Femur (tissue), 1 donor: ENCODE measurements at places on chromosomes 4 and X.
A peak's percentile ranks its signal among the peaks of the same experiment; 100 is the strongest.

GRCh38 chr4:182604953-182605352 lies 312.2 kb downstream of the DCTD start:
- DNase-seq, result no peak

GRCh38 chr4:18192901-18193300 lies 171.3 kb upstream of the LCORL start:
- DNase-seq, result no peak

DNA sequence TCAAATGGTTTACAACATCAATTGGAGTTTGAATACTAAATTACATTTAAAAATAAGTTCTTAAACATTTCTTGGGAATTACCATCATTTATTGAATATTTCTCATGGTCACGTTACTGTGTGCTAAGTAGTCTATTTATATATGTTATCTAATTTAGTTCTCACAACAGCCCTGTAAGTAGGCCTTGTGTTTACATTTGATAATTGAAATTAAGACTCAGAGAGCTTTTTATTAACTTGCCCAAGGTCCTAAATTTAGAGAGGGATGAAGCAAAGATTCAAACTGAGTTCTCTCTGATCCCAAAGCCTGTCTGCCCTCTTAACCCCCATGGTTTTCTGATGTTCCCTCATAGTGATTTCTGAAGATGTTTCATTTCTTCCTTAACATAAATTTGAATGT lies 103.7 kb downstream of the CEP135 start:
- no peak for DNase-seq

GRCh38 chrX:17474892-17475291 lies 99.9 kb downstream of the NHS start:
- no peak for DNase-seq

- DNase-seq, result no peak
These were observed 65.2 kb downstream of the PARM1 start for GRCh38 chr4:74997948-74998729.

GRCh38 chr4:11424856-11425255 lies 3.8 kb downstream of the HS3ST1 start:
- no peak for DNase-seq

DNA sequence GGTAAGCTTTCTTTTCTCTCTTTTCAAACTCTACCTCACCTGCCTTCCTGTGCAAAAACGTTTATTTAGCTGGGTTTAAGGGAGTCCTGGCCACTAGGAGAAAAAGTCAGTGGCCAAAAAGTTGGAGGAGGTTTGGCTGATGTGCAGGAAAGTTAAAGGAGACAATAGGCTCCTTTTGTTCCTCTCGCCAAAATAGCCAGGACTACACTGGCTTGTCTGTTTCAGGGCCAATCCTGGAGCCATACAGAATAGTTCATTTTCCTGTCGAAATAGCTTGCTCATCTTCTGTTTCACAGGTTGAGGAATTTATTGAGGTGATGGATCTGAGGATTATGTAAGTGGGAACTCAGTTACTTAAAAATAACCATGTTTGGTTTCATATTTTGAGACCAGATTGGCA lies 423 bp downstream of the HEPH start:
- no peak for DNase-seq

DNA sequence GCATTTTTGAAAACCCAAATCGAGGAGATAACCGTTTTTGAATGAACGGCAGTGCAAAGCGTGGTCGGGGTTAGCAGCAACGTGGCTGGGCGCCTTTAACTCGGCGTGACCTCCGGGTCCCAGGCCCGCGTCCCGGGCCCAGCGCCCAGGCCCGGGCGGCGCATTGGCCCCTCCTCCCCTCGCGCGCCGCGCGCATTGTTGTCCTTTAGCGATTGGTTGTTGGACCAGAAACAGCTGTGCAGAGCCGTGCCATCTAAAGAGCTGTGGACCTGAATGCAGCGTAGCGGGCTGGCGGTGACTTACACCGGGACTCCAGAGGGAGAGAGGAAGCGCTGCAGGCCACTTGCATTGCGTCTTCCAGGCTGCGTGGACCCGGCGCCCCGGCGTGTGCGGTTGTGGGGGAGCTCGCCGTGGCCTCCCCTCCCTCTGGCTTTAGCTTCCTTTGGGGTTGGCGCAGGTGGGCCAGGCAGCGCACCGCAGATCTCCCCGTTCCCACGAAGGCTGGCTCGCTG lies at the start of gene STOX2:
STOX2 (plus strand) TSS at position 227 of the 512 bp plus-strand sequence. CDS start 1,484 bp downstream, outside the sequence.
- peak; percentile 83 for DNase-seq

GRCh38 chr4:55865228-55865806 lies 11.9 kb downstream of the EXOC1 start:
- DNase-seq, result no peak

- no peak for DNase-seq
These were observed 18.7 kb upstream of the SEC24B start for GRCh38 chr4:109414938-109415337.

DNA sequence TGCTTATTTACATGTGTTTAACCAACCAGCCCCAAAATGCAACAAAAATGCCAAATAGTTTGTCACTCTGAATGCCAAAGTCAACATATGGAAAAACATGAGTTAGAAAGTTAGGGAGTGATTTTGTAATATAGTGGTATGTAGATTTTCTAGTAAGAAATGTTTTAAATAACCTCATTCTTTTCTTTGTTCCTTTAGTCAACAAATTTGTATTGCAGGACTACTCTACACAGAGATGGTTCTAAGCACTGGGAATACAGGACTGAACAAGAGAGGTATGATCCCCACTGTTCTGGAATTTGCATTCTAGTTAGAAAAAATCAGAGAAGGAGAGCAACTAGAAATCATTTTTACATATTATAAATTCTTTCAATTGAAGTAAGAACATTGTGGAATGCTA lies 218.8 kb upstream of the ANXA10 start:
- no peak for DNase-seq

- DNase-seq, result no peak
These were observed 40.0 kb upstream of the PDGFRA start for GRCh38 chr4:54189140-54189539.

DNA sequence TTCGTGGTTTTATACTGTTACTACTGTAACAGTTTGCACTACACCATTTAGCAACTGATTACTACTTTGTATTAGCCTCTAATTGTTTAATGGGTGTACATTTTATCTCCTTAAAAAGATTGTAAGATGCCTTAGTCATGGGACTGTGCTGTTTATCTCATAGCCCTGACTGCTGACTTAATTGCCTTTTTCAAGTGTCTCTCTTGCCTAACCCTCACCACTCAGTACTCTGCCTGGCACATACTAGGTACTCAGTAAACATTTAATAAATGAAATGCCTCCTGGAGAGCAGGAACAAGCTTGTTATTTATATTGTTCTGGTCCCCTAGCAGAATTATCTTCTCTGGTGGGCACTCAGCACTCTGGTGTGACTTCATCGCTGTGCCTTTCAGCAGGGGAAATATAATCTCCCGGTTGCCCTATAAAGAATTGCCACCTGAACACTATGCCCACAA lies 1.7 kb upstream of the STIM2 start:
- DNase-seq, result no peak

DNA sequence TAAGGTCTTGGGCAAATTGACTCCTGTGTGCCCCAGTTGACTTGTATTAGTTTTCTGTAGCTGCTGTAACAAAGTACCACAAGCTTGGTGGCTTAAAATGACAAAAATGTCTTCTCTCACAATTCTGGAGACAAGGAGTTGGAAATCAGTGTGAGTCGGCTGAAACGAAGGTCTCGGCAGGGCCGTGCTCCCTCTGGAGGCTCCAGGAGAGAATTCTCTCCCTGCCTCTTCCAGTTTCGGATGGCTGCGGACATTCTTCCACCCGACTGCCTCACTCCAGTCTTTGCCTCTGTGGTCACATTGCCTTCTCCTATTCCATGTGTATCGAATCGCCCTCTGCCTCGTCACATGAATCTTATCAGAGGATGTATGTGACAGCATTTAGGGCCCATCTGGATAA lies 66.0 kb upstream of the PHOX2B start:
- DNase-seq, result peak; percentile 29

DNA sequence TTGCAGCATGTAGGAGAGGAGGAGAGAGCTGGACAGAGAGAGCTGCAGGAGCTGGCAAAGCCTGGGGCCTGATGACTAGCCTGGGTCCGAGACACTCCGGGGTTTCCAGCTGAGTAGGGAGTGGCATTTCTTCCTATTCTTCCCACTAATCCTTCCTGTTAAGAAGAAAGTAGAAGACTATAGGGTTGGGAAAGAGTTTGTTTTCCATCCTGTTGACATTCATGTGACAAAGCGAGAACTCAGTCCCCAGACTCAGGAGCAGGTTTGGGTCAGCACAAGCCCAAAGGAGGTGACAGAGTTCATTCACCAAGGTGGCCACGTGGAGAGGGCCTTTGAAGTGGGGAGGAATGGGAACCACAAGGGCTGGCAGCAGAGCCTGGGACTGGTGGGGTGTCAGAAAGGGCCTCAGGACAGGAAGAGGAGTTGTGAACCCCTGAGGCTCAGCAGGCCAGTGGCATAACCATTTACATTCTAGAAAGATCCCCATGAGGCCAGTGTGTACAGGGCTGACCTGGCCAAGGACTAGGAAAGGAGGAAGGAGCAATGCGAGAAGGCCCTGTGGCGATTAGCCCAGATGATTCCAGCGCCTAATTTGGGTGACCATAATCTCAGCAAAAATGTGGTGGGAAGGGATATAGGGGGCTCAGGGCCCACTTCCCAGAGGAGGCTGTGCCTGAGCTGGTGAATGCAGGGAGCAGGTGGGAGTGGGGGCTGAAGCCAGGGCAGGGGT lies 3.3 kb upstream of the HAUS3 start:
- peak; percentile 22 for DNase-seq

DNA sequence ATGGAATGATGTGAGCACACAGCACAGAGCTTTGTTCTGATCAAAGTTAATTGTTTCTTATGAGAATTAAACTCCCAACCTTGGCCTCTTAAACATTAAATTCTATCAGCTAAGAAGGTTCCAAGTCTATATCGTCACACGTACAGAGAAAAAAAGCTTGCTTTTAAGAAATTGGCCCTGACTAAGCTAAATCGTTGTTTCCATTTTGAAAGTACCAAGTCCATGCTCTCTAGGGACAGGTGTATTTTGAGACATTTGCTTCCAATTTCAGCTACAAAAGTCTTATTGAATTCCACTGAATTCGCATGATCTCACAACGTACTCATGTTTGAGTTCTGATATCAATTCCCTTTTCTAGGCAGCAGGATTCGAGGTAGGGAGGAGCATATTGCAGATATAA lies 157.4 kb downstream of the SHROOM3 start:
- no peak for DNase-seq

DNA sequence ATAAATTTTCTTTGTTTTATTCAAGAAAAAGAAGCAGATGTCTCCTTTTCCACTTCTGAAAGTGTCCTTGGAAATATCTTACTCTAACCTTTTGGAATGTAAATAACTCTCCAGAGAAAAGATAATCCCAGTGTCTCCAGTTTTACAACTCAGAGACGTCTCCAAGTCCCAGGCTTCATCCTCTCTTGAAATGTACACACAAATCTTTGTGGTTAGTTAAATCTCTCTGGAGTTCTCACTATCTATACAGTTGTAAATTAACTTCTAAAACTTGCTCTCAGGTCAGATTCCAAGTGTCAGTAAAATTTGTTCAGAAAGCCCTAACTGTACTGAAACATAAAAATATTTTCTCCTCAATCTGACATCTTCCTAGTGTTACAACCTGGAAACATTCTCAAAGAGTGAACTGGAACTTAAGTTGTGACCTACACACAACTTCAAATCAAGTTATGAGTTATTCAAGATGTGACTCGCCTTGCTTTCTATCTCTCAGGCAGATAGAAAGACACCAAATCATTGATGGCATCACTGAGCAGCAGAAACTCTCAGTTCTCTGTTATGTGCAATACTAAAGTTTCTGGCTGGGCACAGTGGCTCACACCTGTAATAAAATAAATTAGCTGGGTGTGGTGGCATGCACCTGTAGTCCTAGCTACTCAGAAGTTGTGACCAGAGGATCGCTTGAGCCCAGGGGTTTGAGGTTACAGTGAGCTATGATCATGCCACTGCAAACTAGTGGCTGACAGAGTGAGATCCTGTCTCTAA lies 284.2 kb downstream of the RCHY1 start:
- DNase-seq, result no peak

GRCh38 chr4:127416115-127416514 lies 216.6 kb upstream of the INTU start:
- DNase-seq, result peak; percentile 41

GRCh38 chrX:153953342-153953830 lies 8.9 kb upstream of the RENBP start:
- DNase-seq, result peak; percentile 82

DNA sequence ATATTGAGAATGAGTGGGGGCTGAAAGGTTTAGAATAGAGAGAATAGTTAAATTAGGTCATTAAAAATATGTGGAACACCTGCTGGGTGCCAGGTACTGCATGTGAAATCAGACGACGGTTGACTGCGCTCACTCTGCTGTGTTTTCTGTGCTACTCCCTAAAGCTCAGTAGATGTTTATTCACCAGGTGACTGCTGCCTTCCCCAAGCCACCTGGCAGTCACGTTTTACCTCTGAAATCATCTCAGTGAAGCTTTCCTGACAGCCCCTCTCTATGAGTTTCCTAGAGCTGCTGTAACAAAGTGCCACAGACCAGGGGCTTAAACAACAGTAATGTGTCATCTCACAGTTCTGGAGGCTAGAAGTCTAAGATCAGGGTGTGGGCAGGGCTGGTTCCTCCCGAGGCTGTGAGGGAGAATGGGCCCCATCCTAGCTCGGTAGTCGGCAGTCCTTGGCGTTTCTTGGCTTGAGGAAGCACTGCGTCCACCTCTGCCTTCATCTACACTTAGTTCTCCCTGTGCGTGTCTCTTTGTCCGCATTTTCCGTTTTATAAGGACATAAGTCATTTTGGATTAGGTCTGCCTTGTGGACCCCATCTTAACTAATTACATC lies 25.3 kb downstream of the ADD1 start:
- no peak for DNase-seq

DNA sequence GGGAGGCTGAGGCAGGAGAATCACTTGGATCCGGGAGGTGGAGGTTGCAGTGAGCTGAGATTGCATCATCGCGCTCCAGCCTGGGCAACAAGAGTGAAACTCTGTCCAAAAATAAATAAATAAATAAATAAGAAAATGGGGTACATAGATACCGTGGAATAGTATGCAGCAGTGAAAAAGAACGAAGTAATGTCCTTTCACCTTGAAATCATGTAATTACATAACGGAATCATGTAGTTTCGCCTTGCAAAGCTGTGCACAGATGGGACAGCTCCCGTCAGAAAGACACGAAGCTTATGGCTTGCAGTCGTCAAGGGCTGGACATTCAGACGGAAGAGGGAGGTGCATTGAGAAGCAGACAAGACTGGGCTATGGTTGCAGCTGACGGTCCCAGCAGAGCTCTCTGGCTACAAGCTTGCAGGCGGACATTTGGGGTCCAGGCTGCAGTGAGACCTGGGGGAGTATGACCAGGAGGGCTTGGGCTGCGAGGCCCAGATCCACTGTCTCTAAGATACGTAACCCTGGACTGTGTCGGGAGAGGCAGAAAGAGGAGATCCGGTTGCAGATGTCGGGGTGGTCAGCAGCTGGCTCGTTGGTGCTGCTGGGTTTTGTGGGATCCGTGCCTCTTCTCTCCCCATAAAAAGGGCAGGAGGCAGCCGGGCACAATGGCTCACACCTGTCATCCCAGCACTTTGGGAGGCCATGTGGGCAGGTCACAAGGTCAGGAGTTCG lies 6.2 kb upstream of the P2RY8 start:
- DNase-seq, result no peak
